ENCODE measurements at places on chromosomes 7 and 10.

- no peak for DNase-seq
These were observed 61.1 kb downstream of the GNAT3 start for GRCh38 chr7:80450621-80451308.

DNA sequence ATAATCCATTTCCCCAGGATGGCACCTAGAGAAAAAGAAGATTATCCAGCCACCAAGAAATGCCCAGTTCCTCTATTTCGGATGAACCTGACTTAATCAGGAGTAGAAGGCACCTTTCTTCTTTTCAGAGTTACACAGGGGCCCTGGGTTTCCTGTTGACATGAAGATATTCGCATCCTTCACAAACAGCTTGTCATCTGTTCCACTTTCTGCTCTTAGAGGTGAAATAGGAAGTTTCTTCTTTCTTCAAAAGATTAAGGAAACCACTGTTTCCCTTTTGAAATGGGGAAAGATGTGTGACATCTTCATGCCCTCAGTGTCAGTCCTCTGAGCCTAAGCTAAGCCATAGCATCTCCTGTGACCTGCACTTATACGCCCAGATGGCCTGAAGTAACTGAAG, 39.1 kb upstream of the RAB18 start:
- DNase-seq, result no peak

GRCh38 chr7:64634406-64635062, 31.4 kb upstream of the ZNF107 start:
- DNase-seq, result no peak

DNA sequence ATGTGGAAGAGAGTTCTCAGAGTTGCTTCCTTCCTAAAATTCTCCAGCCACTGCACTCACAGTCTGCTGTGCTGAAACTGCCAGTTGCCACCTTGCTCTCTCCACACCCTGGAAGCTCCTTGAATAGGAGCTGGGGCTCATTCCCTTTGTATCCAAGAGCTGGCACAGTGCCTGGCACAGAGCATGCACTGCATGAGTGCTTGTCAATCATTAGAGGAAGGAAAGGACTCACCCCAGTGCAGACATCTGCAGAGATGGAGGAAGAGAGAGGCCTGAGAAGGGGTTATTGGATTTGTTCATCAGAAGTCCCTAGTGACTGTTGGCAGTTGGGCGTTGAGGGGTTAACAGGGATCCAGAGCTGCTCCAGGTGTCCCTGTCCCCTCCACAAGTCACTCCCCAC, 41.7 kb upstream of the DUSP5 start:
- no peak for DNase-seq

GRCh38 chr10:95388539-95388938, 97.7 kb upstream of the PDLIM1 start:
- DNase-seq, result no peak

- no peak for DNase-seq
These were observed 91.4 kb downstream of the EXOC4 start for GRCh38 chr7:133344275-133344674.

Measured in stimulated activated CD4-positive, alpha-beta T cell treated with anti-CD3 and anti-CD28 coated beads, Interleukin-1b, Interleukin-23, amount 100 ng/mL, for 24 hours (primary cell).